ENCODE measurements at places on chromosomes 1 and 21.

GRCh38 chr1:19481826-19482398, 3.4 kb downstream of the CAPZB start:
- DNase-seq: no peak

GRCh38 chr1:23370709-23371584, 1.3 kb upstream of the ZNF436 start:
- no peak for DNase-seq

GRCh38 chr1:156601892-156602291, 613 bp upstream of the GPATCH4 start:
- DNase-seq: no peak

- no peak for DNase-seq
These were observed 121.0 kb upstream of the CXADR start for GRCh38 chr21:17391811-17392340.

DNA sequence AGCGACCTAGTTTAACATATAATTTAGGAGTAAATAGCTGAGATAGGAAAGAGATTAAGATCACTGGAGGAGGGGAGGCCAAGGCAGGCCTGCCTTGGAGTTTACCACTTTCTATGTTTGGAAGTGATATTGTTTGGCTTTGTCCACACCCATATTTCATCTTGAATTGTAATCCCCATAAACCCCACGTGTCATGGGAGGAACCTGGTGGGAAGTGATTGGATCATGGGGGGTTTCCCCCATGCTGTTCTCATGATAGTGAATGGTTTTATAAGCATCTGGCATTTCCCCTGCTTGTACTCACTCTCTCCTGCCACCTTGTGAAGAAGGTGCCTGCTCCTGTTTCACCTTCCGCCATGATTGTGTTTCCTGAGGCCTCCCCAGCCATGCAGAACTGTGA, 58.3 kb upstream of the ARTN start:
- no peak for DNase-seq

DNA sequence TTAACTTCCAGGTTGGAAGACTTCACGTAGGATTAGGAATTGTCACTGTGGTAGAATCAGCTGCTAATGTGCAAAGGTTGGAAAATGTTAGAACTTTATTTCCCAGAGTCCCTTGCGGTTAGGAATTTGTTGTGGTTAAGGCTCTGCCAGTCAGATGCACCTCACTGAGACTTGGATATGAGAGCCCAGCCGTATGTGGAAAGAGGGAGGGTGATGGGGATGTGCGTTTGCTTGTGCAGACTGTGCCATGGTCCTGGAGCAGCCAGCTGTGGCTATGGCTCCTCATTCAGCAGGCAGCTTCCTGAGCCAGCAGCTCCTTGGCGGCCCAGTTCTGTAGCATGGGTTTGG, 12.5 kb downstream of the S100A10 start:
- no peak for DNase-seq

- peak; percentile 30 for DNase-seq
These were observed 485.3 kb upstream of the PTBP2 start for GRCh38 chr1:96236156-96236739.

DNA sequence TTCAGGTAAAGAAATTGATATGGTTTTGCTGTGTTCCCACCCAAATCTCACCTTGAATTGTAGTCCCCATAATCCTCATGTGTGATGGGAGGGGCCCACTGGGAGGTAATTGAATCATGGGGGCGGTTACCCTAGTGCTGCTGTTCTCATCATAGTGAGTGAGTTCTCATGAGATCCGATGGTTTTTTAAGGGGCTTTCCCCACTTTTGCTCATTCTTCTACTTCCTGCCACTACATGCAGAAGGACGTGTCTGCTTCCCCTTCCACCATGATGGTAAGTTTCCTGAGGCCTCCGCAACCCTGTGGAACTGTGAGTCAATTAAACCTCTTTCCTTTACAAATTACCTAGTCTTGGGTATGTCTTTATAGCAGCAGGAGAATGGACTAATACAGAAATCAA, 69.3 kb downstream of the MIS18A start:
- no peak for DNase-seq

DNA sequence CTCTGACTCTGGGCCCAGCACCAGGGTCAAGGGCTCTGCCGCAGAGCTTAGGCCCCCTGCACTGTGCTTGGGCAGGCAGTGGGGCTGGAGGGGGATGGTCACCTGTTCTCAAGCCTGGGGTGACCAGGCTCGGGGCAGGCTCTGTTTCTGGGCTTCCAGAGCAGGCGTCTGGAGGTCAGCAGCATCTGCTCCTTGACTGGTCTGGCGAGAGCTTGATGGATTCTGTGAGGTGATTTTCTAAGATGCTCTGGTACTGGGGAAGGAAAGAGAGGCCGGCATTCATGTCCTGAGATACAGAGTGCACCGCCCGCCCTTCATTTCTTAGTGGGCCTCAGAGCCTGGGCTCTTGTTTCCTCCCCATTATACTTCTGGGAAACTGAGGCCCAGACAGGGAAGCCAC, 24.5 kb downstream of the RAB7B start:
- no peak for DNase-seq

GRCh38 chr1:4678066-4678717, 23.8 kb downstream of the AJAP1 start:
- DNase-seq: no peak

DNA sequence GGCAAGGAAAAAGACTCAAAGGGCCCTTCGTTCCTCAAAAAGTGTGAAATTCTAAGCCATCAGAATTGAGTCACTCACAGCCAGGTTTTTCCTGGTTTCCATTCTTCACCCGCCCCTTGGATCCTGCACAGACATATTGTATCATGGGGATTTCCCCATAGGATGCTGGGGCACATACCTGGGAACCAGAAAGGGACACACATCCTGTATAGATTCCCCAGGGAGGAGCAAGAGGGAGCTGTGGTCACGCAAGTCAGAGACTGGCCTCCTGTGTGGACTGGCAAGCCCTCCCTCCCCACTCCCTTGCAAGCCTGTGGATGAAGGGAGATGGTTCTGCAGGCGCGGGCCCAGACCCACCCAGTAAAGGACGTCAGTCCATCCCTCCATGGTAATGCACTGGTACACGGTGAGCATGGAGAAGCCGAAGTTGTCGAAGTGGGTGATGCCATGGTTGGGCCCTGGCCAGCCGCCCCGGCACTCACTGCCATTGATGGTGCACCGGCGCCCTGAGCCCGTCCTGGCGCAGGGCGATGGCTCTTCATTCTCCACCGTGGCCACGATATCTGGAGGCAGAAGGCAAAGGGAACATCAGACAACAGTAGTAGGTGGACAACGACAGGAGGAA, 23.2 kb downstream of the CACNA1S start:
- no peak for DNase-seq

DNA sequence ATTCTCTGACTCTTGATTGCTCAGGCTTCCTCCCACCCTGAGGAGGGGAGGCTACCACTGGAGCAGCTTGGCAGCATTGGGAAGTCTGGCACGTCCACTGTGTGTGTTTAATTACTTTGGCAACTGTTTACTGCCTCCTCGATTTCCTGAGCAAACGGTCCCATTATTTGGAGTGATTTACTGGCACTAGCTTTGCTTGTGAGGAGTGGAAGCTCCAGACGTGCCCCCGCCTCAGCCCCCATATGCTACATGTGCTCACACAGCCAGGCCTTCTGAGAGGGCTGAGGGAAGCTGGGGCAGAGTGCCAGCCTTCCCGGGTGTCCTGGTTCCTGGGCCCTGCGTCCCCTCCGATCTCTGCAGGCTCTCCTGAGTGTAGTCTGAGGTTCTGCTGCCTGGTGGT, 306.2 kb downstream of the PTPRU start:
- DNase-seq: no peak

DNA sequence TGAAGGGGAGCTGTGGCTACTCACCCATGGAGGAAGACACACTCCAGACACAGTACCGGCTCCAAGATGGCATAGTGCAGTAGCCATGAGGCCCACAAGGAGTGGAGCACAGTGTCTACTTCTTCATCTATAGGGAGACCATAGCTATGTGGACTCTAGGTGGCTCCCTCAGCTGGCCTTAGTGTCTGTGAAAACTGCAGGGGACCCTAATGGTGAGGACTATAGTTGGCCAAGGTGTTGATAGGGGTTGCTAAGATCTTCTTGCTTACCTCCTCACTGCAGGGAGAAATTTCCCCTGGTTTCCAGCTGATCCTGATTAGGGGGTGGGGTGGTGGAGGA, 58.9 kb downstream of the DIPK1A start:
- DNase-seq: no peak

- DNase-seq: no peak
These were observed 362 bp downstream of the ZBTB48 start for GRCh38 chr1:6580119-6580592.

GRCh38 chr1:35434703-35435102, 122.5 kb downstream of the KIAA0319L start:
- no peak for DNase-seq

DNA sequence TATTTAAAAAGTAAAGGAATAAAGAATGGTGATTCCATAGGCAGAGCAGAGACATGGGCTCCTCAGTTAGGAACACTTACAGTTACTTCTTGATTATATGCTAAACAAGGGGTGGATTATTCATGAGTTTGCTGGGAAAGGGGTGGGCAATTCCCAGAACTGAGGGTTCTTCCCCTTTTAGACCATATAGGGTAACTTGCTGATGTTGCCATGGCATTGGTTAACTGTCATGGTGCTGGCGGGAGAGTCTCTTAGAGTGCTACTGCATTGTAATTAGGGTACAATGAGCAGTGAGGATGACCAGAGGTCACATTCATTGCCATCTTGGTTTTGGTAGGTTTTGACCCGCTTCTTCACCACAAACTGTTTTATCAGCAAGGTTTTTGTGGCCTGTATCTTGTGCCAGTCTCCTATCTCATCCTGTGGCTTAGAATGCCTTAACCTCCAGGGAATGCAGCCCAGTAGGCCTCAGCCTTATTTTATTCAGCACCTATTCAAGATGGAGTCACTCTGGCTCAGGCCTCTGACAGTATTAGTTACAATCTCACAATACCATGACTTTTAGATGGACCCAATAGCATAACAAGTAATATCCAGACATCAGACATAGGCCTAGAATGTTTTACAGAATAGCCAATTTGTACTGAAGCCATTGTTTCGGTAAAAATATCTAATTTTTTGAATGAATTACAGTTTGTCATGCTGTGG, 106.8 kb downstream of the ZBTB18 start:
- no peak for DNase-seq

- DNase-seq: no peak
These were observed 46.6 kb upstream of the CD55 start for GRCh38 chr1:207274882-207275281.

DNA sequence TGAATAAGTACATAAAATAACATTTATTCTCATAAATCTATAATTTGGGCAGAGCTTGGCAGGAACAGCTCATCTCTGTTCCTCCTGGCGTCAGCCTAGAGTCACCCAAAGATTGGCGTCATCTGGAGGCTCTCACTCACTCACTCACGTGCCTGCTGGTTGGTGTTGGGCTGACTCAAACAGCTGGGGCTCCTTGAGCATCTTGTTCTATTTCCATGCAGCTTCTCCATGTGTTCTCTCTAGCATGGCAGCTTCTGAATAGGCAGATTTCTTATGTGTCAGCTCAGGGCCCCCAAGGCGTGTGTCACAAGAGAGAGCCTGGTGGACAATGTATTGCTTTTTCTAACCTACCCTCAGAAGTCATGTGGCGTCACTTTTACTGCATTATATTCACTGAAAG, 70.6 kb upstream of the RAB3GAP2 start:
- DNase-seq: no peak

- no peak for DNase-seq
These were observed 281.9 kb downstream of the USP25 start for GRCh38 chr21:16011719-16012118.

- DNase-seq: no peak
These were observed 274.4 kb downstream of the PTBP2 start for GRCh38 chr1:96996001-96996400.

GRCh38 chr1:18751425-18751824, 108.0 kb downstream of the TAS1R2 start:
- DNase-seq: no peak

- DNase-seq: no peak
These were observed 431 bp downstream of the CLCN6 start for GRCh38 chr1:11806307-11806936.

DNA sequence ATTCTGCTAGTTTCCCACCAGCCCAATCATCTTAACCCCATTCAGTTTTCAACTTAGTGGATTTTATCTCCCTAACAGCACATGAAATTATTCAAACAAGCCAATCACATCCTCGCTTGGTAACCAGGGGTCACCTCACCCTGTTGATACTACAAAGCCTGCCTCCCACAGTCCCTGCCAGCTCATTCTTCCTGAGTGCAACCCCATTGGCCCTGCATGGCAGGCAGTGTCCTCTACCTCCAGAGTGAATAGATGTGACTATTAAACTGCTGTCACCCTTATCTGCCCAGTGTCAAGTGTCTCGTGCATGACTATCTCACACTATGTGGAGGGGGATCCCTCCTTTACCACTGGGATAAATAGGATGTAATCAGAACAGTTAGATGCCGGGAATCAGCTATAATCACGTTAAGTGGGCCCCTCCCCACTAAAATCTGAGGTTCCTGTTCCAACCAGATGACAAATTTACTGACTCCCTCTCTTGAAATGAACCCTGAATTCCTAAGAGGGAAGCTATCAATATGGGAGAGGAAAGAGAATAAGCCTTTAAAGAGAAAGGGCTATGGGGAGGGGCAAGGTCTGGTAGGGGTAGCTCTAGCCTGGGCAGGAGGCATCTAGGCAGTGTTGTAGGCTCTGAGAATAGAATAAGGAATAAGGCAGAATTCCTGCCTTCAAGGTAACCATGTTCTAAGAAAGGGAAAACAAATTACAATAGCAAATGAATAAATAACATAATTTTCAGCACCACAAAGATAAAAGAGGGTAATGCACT, 155.9 kb downstream of the SLC30A10 start:
- DNase-seq: no peak

GRCh38 chr1:211596418-211597181, 17.6 kb upstream of the SLC30A1 start:
- DNase-seq: no peak

GRCh38 chr1:39147099-39148025, 57.1 kb upstream of the MACF1 start:
- DNase-seq: no peak

DNA sequence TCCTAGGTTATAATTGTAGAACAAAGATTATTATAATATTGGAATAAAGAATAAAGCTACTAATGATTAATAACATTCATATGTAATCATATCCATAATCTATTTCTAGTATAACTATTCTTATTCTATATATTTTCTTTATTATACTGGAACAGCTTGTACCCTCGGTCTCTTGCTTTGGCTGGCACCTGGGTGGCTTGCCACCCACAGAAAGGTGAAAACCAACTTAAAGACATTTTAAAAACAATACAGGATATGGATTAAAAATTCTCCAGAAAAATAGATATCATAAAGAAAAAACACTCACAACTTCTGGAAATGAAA, 80.0 kb upstream of the PRRC2C start:
- DNase-seq: no peak
